ENCODE measurements at places on chromosomes 3 and 15. TPM values are rescaled to one million over a fixed set of nuclear protein-coding genes. Genes with fewer than 3 reads are reported as not detected.

ACP3 gene
- total RNA-seq, result 5.6 TPM

LTK gene
- total RNA-seq, result 0.24 TPM

BTLA gene
- 0.62 TPM for total RNA-seq

ZNF662 gene
- 25.5 TPM for total RNA-seq

AADACL2 gene
- total RNA-seq, result not detected

PLSCR5 gene
- total RNA-seq, result not detected

LYZL4 gene
- not detected for total RNA-seq

GOLGA6L7 gene
- not detected for total RNA-seq

PARP14 gene
- 46.2 TPM for total RNA-seq

LDHAL6B gene
- total RNA-seq, result not detected

GOLGA8S gene
- not detected for total RNA-seq

THRB gene
- total RNA-seq, result 28.2 TPM

CACNA1D gene
- total RNA-seq, result 97.5 TPM

AP3B2 gene
- 6.9 TPM for total RNA-seq

RPL39L gene
- total RNA-seq, result 14.7 TPM

EHHADH gene
- total RNA-seq, result 3.5 TPM

SOX14 gene
- not detected for total RNA-seq

KNG1 gene
- not detected for total RNA-seq

THBS1 gene
- total RNA-seq, result 341 TPM

CNTN4 gene
- 2.6 TPM for total RNA-seq

PEX5L gene
- 0.34 TPM for total RNA-seq

DNAH12 gene
- total RNA-seq, result not detected

TGM5 gene
- not detected for total RNA-seq

ITPKA gene
- 0.41 TPM for total RNA-seq

PLD1 gene
- total RNA-seq, result 15.6 TPM

PAQR9 gene
- total RNA-seq, result 0.14 TPM

POLR2M gene
- total RNA-seq, result 1,278 TPM

MNS1 gene
- total RNA-seq, result 2.3 TPM

ADAMTS7 gene
- 2.0 TPM for total RNA-seq

TRIM42 gene
- total RNA-seq, result not detected

PPP1R14D gene
- not detected for total RNA-seq

ATP13A5 gene
- not detected for total RNA-seq

PRR20G gene
- total RNA-seq, result not detected

ST3GAL6 gene
- 8.2 TPM for total RNA-seq

WNT5A gene
- total RNA-seq, result 96.5 TPM

SLCO2A1 gene
- 29.1 TPM for total RNA-seq

LRRC34 gene
- total RNA-seq, result 27.3 TPM

C3orf20 gene
- not detected for total RNA-seq

Data from uterus (tissue), 4 donors.